CD8-positive, alpha-beta memory T cell (primary cell): ENCODE measurements at places on chromosomes 7 and 10.

GRCh38 chr7:139591550-139592195 lies 68.2 kb downstream of the CLEC2L start:
- no peak for DNase-seq

DNA sequence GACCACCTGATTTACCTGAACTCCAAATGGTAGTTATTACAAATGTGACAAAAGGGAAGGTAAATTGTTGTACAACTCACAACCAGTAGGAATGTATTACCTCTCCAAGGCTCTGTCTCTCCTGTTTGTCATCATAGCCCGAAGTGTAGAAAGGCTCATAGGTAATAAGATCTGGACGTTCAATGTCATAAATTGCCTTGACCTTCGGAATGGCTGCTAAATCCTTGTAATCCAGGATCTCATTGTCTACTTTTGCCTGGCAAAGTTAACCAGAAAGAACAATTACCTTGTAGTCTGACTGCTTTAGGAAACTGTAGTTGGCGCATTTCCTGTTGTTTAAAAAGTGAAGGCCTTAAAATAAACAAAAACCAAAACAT lies 68.6 kb upstream of the AFAP1L2 start:
- no peak for DNase-seq

GRCh38 chr7:108417926-108418325 lies 38.3 kb downstream of the NRCAM start:
- DNase-seq, result no peak

GRCh38 chr10:88920198-88920597 lies 32.4 kb downstream of the ACTA2 start:
- DNase-seq, result no peak

- DNase-seq, result no peak
Observed at GRCh38 chr7:77455321-77455720, 39.2 kb upstream of the GSAP start.

GRCh38 chr7:2621948-2622640 lies 9.7 kb upstream of the TTYH3 start:
- no peak for DNase-seq

DNA sequence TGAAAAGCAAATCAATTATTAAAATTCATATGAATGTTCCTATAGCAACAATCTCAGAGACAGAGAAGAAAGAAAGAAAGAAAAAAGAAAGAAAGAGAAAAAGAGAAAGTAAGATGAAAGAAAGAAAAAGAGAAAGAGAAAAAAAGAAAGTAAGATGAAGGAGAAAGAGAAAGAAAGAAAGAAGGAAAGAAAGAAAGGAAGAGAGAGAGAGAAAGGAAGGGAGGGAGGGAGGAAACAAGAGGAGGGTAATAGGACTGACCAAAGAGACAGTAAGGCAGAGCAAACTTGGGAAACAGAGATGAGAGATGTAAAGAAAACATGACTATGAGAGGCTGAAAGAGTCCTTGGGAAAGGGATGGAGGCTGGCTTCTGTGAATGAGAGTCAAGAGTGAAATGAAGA lies 458.4 kb downstream of the SORCS1 start:
- DNase-seq, result no peak

GRCh38 chr10:74718208-74718607 lies 108.2 kb upstream of the KAT6B start:
- DNase-seq, result no peak

DNA sequence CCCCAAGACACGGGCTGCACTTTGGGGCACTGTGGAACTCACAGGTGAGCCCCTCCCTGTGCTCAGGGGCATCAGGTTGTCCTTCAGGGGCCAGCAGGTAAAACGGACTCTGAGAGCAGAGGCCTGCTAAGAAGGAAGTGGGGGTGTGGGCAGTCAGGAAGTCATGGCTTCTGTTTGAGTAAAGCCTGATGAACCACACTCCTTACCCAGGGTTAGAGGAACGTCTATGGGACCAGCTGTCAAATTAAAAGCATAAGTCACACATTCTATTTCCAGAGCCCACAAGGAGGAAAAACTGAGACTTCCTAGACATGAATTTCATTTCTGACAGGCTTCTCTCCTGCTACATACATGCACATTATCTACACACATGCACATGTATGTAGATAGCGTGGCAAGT lies 616.4 kb downstream of the SDK1 start:
- no peak for DNase-seq

- no peak for DNase-seq
Observed at GRCh38 chr7:47179812-47180515, 401.9 kb downstream of the TNS3 start.

DNA sequence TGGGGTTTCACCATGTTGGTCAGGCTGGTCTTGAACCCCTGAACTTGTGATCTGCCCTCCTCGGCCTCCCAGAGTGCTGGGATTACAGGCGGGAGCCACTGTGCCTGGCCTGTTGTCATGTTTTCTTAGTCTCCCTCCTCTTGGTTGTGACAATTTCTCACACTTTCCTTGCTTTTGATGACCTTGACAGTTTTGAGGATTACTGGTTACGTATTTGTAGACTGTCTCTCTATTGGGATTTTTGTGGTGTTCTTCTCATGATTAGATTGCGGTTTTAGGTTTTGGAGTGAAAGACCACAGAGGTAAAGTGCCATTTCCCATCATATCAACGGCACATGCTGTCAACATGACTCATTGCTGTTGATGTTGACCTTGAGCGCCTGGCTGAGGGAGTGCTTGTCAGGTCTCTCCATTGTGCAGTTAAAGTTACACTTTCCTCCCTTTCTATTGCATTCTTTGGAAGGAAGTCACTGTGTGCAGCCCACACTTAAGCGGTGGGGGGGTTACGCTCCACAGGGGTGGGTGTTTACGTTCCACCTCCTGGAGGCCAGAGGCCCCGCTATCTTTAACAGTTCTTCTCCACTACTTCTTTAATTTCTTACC lies 10.8 kb downstream of the NEURL1 start:
- peak; percentile 55 for DNase-seq

DNA sequence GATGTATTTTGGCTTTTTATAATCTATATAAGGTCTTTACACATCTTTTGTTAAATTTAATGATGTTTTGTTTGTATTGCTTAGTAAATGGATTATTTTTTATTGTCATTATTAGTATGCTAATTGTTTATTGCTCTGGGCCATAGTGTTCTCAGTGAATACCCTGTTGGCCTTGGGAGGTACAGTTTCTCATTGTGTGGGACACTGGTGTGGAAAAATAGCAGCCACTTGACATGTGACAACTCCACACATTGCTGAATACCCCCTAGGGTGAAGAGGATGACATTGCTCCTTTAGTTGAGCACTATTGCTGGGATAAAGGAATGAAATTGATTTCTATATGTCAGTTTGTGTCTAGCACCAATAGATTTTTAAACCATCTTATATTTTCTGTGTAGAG lies 130.9 kb downstream of the CCNY start:
- DNase-seq, result no peak

DNA sequence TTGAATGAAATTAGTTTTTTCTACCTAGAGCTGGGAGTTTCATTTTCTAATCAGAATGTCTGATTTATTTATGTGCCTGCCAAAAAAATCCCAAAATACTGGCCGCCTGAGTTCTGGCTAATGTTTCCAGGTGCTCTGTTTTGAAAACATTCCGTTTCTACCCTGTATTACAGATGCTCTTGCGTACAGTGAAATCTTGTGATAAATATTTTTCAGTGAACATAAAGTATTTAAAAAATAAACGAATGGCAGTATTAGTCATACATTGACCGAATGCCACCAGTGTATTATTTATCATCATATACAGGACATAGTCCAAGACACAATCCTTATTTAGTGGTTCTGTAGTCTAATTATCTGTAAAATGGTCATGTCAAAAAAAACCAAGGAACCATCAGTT lies 102.8 kb downstream of the KAT6B start:
- DNase-seq, result no peak

- DNase-seq, result no peak
Observed at GRCh38 chr7:85829176-85829575, 642.3 kb upstream of the SEMA3D start.

DNA sequence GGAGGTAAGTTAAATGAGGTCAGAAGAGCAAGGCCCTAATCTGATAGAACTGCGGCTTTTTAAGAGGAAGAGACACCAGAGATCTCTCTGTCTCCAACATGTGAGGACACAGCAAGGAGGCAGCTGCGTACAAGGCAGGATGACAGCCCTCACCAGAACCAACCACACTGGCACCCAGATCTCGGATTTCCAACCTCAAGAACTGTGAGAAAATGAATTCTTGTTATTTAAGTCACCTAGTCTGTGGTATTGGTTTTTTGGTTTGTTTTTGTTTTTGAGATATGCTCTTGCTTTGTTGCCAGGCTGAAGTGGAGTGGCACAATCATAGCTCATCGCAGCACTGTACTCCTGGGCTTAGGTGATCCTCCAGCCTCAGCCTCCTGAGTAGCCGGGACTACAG lies 127.2 kb downstream of the DLG5 start:
- DNase-seq, result no peak

DNA sequence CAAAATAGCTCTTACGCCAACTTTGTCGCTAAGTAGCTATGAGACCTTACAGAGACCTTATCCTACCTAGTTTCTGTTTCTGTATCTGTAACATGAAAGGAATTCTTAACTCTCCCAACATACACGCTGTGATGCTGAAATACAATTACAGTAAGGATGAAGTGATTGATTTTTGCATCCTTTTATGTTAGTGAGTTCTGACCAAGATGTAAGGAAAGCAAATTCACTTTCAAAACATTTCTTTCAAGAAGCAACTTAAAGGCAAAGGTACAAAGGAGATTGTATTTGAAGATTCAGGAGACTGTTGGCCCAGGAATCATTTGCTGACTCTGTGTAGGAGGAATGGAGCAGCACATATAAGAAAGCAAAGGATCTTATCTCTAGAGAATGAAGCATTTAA lies 7.1 kb upstream of the ANK3 start:
- DNase-seq, result no peak

GRCh38 chr10:34372509-34372908 lies 442.6 kb downstream of the PARD3 start:
- no peak for DNase-seq

- no peak for DNase-seq
Observed at GRCh38 chr10:102782673-102783551, 39.2 kb downstream of the WBP1L start.

DNA sequence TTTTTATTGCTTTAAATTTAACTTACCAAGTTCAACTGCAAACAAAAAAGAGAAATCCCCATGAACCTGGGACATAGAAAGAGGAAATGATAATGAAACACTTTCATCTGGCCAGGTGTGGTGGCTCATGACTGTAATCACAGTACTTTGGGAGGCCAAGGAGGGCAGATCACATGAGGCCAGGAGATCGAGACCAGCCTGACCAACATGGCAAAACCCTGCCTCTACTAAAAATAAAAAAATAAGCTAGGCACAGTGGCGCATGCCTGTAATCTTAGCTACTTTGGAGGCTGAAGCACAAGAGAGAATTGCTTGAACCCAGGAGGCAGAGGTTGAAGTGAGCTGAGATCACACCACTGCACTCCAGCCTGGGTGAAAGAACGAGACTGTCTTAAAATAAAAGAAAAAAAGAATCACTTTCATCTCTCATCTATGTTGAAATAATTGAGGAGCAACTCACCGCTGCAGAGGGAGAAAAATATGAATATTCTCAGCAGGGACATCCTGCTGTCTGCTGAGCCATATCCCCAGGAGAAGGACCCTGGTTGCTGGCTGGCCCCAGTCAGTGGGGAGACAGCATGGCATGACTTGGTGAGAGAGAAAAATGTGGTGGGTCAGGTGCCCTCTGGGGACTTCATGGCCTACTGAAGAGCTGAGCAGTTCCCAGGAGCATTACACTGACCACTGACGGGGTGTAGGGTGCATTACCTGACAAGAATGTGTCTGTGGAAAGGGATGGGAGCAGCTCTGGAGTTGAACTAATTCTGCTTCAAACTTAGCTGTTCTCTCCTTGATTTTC lies 22.8 kb upstream of the TARP start:
- no peak for DNase-seq

- no peak for DNase-seq
Observed at GRCh38 chr10:34667177-34667576, 147.9 kb downstream of the PARD3 start.

DNA sequence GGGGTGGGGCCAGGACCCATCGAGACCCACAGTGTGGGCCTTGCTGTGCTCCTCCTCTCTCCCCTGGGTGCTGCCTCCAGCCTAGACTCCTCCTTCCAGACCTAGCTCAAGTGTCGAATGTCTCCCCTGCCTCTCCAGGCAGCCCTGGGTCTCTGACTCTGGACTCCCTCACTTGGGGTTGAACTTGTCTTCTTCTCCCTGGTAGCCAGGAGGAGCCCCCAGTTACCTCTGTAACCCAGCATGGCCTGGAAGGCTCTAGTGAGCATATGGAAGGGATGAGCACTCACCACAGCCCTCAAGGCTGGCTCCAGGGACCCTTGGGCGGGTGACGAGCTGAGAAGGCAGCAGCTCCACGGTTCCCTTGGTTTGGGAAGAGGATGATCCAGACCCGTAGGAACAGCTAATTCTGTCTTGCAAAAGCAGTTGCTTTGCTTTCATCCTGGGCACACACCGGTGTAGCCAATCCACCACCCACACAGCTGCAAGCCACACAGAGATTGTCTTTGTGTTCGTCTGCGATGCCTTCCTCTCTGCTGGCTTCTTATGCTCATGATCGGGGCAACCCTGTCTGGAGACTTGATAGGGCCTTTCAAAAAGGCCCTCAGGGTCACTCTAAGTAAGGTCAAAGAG lies 52.3 kb upstream of the ANTXRL start:
- DNase-seq, result no peak

DNA sequence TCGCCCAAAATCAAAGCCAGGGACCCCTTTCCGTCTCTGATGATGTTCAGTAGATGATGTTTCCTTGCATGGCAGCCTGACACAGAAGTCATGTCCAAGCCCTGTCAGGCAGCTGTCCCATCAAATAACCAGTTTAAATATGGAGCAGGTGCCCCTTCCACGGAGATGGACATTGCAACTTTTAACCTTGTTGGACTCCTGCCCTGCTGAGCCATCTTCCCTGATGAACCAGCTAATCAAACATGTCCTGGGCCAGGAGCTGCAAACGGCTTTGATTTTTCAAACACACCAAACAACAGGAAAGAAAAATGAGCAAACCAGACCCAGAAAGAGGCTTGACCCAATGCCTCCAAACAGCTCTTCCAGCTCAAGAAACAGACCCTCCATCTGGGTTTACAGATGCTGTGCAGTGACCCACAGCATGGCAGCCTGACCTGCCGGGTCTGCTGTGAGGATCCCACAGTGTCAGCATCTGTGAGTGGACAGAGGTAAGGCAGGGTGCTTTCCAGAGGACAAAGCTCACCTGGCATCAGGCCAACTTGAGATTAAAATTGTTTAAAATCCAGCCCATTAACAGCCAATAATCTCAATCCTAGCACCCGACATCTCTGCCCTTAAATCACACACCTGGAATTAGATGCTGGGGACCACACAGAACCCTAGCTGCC lies 372.6 kb downstream of the GRID1 start:
- no peak for DNase-seq

GRCh38 chr7:144817001-144817400 lies 18.9 kb downstream of the TPK1 start:
- DNase-seq, result no peak

- no peak for DNase-seq
Observed at GRCh38 chr7:134446923-134447322, 12.0 kb downstream of the AKR1B1 start.
